ENCODE measurements at places on chromosomes 4 and X.
A peak's percentile ranks its signal among the peaks of the same experiment; 100 is the strongest.

GRCh38 chrX:3227526-3227925 lies 118.9 kb downstream of the MXRA5 start:
- DNase-seq: no peak

GRCh38 chr4:57093845-57094831 lies 16.0 kb downstream of the IGFBP7 start:
- DNase-seq: no peak

- no peak for DNase-seq
Measured at GRCh38 chr4:152458801-152459302, 77.0 kb downstream of the FBXW7 start.

- peak; percentile 20 for DNase-seq
Measured at GRCh38 chrX:19739683-19740082, 147.7 kb downstream of the SH3KBP1 start.

DNA sequence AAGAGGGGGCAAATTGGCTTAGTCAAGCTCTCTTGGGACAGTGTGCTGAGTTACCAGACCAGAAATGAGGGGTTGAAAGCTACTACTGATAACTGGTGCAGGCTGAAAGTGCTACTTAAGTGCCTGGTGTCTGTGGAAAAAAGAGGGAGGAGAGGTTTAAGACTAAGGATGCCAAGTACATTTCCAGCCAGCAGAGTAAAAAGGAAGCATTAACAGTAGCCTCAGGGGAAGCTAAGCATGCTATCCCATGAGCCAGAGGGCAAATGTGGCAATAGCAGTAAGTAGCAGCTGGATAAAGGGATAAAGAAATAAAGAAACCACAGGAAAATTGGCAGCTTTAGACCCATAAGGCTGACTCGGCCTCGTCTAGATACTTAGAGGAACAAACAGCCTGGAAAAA lies 196.3 kb upstream of the MAB21L2 start:
- no peak for DNase-seq

GRCh38 chr4:152462047-152462446 lies 73.8 kb downstream of the FBXW7 start:
- DNase-seq: no peak

- DNase-seq: no peak
Measured at GRCh38 chr4:40782876-40783275, 33.1 kb downstream of the NSUN7 start.

DNA sequence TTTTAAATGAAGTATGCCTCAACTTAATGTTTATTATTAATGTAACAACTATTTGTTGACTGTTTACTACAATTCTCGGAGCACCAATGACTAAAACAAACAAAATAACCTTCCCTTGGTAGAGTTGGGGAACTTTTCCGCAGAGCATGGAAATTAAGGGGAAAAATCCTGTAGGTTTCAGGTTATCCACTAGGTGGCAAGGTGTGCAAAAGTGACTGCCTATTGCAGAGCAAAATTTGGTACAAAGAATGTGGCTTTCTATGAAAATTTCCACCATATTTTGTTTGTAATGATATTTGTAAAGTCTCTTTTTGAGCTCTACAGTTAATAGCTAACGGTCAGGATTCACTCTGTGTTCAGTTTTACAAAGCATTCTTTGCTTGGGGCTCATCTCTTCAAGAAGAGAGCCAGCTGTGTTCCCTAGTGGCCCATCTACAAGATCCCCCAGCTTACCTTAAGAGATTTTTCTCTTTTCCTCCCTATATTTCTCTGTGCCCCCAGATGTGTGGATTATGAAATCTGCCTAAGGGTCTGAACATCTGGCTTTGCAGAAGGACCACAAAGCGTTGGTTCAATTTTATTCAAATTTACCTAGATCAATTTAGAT lies 61.1 kb downstream of the FBXO8 start:
- no peak for DNase-seq

- DNase-seq: no peak
Measured at GRCh38 chr4:7333024-7333780, 101.5 kb downstream of the PSAPL1 start.

DNA sequence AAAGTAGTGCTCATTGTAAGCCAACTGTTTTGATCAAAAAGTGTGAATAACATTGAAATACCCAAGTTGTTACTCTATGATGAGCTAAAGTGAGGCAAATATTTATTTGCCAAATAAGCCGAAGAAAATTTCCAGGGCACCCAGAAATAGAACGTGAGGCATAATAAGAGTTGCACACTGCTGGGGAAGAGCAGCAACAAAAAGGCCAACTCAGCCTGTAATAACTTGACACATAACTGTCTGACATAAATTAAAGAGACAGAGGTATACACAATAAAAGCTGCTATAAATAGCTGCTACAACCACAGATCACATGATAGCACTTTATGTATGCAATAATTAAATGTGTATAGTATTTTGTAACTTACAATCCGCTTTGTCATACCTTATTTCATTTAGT lies 2.0 kb upstream of the ABCB7 start:
- DNase-seq: no peak
